ENCODE measurements at places on chromosomes 5 and 9.

GRCh38 chr9:126215486-126215885 is 111.1 kb upstream of the MVB12B start:
- no peak for DNase-seq

GRCh38 chr9:91138760-91139159 is 223.0 kb downstream of the AUH start:
- no peak for DNase-seq

- no peak for DNase-seq
These were observed 59.5 kb downstream of the MUSK start for GRCh38 chr9:110728058-110728457.

GRCh38 chr9:105198023-105198422 is 46.4 kb upstream of the SLC44A1 start:
- no peak for DNase-seq

DNA sequence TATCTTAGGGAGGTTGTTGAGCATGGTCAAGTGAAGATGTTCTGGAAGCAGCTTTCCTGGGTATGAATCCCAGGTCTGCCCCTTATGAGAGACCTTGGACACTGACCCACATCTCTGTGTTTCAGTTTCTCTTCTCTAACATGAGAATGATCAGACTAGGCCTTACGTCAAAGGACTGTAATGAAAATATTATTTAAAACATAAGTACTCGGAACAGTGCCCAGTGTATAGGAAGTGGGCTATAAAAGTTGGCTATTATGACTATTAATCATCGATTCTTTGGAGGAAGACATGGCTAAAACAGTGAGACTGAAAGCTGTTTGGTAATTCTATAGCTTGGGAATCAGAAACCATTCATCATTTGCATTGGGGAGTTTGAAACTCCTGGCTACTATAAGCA is 65.3 kb upstream of the MYO10 start:
- no peak for DNase-seq

DNA sequence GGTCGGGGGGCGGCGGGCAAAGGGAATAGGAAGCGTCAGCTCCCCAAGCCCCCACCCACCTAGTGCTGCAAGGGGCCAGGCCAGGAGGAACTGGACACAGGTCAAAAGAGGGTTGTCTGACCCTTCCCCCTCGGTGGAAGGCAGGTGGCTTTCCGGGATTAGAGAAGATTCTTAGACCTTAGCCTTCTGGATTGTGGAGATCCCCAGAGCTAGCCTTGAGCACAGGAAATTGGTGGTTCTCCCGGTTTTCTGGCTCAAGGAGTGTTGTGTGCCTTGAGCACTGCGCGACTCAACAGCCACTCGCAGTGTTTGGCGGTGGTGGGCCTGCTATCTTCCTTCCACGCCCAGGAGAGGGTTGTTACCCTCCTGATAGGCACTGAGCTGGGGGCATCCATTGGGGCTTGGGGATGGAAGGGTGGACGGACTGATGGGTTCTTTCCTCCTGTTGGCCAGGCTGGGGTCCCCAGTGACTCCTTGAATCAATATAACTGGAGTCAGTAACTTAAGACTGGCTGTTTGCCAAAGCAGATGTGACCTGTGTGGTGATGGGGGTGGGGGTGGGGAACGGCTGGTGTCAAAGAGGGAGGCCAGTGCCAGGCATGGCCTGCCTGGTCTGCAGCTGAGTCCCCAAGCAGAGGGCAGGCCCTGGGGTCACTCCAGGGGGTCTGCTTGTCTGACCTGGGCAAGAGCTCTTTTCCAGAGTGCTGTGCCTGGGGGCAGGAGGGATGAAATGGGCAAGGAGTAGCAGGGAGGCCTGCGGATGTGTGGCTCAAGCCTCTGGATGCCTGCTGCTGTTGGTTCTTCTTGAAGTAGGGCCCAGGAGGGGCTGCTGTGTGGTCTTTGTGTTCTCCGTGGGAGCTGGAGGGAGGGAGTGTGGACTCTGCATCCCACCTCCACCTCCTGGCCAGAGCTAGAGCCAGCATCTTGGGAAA is 2.1 kb downstream of the FGF18 start:
- no peak for DNase-seq

DNA sequence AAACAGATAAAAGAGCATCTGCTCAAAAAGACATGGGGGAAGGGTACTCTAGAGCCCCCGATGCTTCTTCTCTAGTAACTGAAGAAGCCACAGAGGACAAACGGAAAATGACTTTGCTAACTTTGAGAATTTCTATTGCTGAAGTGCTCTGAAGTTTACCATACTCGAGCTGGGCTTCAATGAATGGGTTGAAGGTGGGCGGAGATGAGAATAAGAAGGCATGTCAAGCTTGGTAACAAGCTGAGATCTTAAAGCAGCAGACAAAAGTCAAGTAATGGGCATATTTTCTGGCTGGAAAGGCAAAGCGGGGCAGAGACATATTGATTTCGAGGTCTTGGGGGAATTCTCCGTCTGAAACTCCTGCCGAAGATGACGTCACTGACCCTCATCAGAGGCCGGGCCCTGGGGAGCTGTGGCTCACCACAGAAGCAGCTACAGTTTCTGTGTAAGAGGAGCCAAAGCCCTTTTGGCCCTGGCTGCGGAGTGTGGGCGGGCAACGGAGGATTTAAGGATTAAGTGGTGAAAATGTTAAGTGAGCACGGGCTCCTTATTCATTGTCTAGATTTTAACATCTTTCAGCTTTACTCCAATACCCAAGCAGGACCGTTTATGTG is 115.8 kb upstream of the SLIT3 start:
- no peak for DNase-seq

GRCh38 chr5:7420510-7421280 is 24.8 kb downstream of the ADCY2 start:
- no peak for DNase-seq

DNA sequence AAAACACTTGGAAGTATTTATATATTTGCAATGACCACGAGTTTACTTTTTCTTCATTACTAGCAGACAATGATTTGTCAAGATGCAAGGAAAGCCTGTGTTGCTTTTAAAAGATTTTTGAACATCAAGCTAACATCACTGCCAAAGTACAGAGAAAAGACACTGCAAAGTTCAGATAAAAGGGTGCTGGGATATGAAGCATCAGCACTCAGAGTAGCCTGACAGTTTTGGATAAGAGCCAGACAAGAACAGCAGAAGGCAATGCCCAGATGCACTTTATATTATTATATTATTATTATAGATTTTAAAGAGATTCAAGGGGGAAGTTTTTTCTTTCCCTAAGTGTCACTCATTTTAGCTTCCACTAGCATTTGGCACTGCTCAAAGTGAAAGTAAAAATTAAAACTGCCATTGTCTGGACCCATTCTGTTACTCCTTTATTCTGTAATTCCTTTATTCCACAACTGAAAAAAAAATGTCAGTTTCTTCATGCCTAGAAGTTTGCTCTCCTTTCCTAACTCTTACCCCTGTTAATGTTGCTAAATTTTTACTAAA is 240.6 kb downstream of the EFNA5 start:
- no peak for DNase-seq

GRCh38 chr5:125481506-125482465 is 735.3 kb upstream of the ZNF608 start:
- no peak for DNase-seq

- no peak for DNase-seq
These were observed 28.6 kb downstream of the GPRIN1 start for GRCh38 chr5:176581361-176581760.

GRCh38 chr5:158058208-158059120 is 199.5 kb upstream of the CLINT1 start:
- DNase-seq: no peak

DNA sequence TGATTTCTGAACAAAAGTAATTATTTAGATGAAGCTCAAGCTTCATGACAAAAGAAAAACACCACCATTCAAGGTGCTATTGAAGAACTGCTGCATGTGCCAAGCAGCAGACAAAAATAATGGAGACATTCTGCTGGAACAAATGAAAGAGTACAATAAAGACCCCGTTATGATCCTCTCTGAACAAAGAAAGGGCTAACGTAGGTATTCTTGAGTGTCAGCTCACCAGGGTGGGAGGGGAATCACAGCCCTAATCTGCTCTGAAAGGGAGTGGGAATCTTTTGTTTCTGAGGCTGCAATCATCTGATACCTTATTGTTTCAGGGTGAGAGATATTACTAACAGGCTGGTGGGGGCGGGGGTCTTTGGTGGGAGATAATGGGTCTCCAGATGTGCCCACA is 15.4 kb downstream of the CEMIP2 start:
- no peak for DNase-seq

DNA sequence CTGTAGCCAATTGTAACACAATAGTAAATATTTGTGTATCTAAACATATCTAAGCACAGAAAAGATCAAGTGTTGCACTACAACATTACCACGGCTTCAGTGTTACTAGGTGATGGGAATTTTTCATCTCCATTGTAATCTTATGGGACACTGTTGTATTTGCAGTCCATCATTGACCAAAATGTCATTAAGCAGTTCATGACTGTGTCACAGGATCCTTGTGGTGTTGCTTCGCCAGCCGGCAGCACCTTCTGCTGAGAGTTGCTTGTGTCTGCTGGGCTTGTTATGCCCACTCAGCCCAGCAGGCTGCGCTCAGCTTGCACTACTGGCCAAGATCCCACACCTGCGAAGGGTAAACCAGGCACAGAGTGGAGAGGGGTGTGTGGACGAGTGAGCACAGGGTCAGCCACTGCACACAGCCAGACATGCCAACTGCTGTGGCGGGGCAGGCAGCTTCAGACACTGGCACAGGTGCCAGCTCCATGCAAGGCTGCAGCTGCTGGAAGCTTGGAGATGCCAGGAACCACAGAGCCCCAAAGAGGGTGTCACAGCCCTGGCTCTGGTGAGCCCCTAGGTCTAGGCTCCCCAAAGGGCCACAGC is 273.7 kb downstream of the CETN3 start:
- DNase-seq: no peak

- DNase-seq: peak; percentile 66
These were observed 12.7 kb downstream of the VAV2 start for GRCh38 chr9:133979273-133979920.

DNA sequence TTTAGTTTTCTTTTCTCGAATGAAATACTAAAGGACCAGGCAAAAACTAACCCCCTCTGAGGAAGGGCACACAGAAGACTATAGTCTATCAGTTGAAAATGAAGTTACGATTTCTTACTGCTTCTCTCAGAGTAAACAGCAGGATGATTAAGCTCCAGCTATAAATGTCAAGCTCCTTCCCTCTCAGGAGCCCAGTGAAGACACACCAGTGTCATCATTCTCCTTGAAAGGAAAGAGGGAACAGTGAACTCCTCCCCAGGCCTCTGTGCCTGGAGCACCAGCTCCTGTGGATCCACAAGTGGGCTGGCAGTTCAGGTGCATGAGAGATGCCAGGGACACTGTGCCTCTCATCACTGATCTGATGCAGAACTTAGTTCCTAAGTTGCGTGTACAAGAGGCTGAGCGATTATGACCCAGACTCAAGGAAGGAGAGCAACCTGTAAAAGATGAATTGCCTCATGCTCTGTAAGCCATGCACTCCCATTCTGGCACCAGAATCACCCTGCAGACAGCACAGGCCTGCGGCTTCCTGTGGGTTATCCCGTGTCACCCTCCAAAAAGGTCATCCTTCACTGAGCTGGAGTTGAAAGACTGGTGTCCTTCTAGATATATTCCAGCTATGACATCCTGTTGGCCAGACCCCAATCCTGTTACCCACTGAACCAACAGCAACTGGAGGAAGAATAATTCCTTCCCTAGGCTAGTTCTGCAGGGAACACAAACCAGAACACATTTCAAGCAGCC is 394.0 kb downstream of the SEMA5A start:
- DNase-seq: no peak

- no peak for DNase-seq
These were observed 31.8 kb upstream of the CKS2 start for GRCh38 chr9:89278997-89279739.

- no peak for DNase-seq
These were observed 101.6 kb upstream of the SPRY4 start for GRCh38 chr5:142426129-142427014.

DNA sequence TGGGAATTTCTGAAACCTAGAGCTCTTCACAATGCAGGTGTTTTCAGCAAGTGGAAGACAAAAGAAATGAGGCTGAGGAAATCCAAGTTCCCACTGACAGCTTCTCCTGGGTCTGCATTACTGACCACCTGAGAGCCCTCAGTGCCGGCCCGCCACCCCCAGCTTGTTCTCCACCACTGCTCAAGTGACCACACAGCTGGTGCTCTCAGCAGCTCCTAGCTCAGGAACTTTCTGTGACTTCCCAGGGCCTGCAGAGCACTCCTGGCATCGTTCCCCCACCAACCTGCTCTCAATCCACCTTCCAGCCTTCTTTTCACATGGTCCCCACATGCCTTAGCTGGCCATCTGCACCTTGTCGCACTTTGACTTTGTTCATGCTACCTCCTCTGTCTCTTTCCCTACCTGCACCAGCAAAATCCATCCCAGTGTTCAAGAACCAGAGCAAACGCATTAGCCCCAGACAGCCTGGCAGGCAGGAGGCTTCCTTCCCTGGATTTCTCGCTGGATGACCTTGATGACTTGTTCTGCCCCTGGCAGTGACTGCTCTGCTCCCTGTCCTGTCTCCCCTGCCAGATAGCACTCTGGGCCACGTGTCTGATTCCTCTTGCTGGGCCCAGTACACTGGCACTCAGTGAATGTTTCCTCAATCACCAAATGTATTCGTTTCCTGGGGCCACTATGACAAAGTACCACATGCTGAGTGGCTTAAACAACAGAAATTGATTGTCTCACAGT is 35.1 kb upstream of the NANS start:
- DNase-seq: no peak

- DNase-seq: no peak
These were observed 5.4 kb upstream of the RABL6 start for GRCh38 chr9:136802321-136802720.

- DNase-seq: no peak
These were observed 211.5 kb downstream of the GAPVD1 start for GRCh38 chr9:125472926-125473701.

GRCh38 chr5:8844206-8844605 is 701.7 kb downstream of the SEMA5A start:
- DNase-seq: no peak

DNA sequence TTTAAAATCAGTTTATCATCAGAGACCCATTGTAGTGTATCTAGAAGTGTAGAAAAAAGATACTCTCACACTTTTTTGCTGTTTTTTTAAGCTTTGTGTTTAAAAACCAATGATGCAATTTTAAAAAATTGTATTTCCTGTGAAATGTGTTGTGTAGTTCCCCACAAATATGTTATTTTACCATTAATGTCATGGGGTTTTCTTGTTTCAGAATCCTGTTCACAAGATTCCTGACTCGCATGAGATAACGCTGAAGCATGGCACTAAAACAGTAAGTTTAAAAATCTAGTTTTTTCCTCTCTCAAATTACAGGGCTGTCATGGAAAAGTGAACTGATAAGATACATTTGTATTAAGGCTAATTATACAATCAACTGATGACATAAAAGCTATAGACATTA is 58.6 kb downstream of the WDR70 start:
- DNase-seq: no peak

- DNase-seq: no peak
These were observed 2.1 kb downstream of the BRINP1 start for GRCh38 chr9:119366909-119367682.

DNA sequence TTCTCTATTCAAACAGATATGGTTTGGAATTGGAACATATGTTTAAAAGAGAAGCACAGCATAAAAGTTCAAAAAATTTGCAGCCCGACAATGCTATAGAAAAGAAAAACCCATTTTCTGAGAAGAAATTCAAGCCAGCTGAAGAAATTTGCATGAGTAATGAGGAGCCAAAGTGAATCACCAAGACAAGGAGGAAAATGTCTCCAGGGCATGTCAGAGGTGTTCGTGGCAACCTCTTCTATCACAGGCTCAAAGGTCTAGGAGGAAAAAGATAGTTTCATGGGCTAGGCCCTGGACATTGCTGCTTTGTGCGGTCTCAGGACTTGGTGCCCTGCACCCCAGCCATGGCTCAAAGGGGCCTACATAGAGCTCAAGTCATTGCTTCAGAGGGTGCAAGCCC is 134.8 kb upstream of the ADAMTS16 start:
- DNase-seq: no peak

- DNase-seq: no peak
These were observed 296.7 kb downstream of the HINT1 start for GRCh38 chr5:130868186-130868840.
